Fibroblast of lung (primary cell): ENCODE measurements at places on chromosomes 11 and 22.

DNA sequence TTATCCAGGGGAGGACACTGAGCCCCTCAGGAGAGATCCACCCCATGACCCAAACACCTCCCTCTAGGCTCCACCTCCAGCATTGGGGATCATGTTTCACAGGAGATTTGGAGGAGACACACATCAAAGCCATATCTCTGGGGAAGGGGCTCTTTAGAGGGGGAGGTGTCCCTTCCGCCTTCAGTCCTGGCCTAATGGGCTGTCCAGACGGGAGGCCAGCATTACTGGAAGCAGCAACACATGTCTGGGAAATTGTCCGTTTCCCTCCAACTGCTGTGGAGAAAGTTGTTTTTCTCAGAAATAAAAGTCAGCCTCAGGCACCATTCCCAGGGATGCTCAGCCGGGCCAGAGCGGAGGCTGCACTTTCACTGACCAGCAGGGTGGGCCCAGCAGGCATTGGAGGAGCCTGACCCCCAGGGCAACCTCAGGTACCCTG is 9.5 kb downstream of the CACNA1I start:
- no peak for DNase-seq

- DNase-seq, result no peak
These were observed 101.5 kb upstream of the NNMT start for GRCh38 chr11:114194702-114195101.

GRCh38 chr22:37657590-37658132 is 862 bp upstream of the PDXP start:
- DNase-seq, result no peak

GRCh38 chr11:129959687-129960086 is 42.9 kb downstream of the PRDM10 start:
- no peak for DNase-seq

GRCh38 chr11:57378186-57378585 is 2.8 kb downstream of the PRG3 start:
- no peak for DNase-seq
